ENCODE measurements at places on chromosomes 11 and 22.

DNA sequence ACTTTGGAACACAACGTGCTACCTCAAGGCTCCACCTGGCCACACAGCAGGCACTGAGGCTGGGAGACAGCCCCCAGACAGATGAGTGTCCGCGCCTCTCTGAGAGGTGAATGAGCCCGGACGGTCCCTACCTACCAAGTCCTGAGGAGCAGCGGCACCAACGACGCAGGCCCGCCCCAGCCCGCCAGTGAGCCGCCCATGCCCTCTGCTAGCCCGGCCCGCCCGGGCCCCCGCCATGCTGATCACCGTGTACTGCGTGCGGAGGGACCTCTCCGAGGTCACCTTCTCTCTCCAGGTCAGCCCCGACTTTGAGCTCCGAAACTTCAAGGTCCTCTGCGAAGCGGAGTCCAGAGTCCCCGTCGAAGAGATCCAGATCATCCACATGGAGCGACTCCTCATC, at the start of gene DDI1:
Gene DDI1, plus strand, starts transcription at position 53 of the 400 bp plus-strand sequence. Its CDS starts 183 bp downstream, at position 236.
- no peak for DNase-seq

DNA sequence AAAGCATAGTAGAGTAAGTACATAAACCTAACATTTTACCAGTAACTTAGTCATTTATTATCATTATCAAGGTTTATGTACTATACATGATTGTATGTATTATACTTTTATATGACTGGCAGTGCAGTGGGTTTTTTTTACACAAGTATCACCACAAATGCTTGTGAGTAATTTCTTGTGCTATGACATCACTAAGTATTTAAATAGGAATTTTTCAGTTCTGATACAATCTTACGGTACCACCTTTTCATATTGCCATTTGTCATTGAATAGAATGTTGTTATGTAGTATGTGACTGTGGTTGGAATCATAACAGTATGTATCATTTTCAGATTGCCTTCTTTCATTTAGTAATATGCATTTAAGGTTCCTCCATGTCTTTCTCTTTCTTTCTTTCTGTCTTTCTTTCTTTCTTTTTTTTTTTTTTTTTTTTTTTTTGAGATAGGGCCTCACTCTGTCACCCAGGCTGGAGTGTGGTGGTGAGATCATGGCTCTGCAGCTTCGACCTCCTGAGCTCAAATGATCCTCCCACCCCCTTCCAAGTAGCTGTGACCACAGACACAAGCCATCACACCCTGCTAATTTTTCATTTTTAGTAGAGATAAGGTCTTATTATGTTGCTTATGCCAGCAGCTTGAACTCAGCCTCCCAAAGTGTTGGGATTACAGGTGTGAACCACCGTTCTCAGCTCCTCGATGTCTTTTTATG, 18.6 kb downstream of the ATM start:
- no peak for DNase-seq

GRCh38 chr11:479311-479710, 27.7 kb downstream of the RNH1 start:
- DNase-seq, result no peak

- DNase-seq, result no peak
Observed at GRCh38 chr11:65130631-65131416, 3.5 kb downstream of the SYVN1 start.

GRCh38 chr11:109267293-109268095, 154.5 kb upstream of the C11orf87 start:
- peak; percentile 3 for DNase-seq

DNA sequence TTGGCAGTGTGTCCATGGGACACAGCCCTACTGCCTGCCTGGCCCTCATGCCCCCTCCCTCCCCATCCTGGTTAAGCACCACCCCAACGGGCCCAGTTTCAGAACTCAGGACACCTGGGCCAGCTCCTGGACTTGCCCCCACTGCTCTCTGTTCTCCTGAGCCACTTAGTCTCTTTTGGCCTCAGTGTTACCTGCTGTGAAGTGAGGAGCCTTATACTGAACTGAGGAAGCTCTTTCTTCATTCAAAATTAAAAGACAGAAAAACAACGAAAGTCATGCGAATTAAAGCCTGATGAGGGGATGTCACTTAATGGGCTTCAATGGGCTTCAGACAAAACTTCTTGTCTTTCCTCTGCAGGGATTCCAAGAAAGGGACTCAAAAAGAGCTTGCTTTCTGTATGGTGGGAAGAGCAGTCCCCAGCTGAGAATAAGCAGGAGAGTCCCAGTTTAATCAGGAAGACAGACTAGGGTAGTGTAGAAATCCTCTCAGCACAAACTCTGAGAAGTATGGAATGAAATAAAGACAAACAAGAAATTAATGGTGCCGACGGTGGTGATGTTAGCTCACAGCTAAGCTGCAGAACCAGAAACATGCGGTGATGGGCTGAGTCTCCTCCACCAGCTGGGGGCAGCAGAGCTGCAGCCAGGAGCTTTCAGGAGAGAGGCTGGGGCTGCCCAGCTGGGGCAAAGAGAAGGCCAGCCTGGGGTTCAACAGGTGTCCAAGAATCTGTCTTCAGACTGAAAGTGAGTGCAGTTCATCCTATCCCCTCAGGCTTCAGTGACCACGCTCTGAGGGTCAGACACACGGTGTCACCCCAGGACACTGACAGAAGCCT, 101.0 kb downstream of the GGTLC2 start:
- DNase-seq, result no peak

DNA sequence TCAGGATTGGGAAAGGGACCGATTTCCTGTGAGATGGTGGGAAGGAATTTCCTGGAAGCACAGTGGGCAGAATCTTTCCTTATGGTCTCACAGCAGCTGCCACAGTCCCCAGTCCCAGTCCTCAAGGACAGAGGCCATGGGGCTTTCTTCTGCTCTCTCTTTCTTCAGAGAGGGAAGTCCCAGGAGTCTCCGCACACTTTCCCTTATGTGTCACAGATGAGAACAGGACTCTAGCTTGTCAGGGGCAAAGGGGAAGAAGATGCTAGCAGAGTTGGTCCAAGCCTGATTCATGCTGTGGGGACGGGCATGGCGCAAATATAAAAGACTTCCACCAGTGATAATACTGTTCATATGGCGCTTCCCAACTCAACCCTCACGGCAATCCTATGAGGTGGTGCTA, 7.5 kb upstream of the PPFIA1 start:
- no peak for DNase-seq

DNA sequence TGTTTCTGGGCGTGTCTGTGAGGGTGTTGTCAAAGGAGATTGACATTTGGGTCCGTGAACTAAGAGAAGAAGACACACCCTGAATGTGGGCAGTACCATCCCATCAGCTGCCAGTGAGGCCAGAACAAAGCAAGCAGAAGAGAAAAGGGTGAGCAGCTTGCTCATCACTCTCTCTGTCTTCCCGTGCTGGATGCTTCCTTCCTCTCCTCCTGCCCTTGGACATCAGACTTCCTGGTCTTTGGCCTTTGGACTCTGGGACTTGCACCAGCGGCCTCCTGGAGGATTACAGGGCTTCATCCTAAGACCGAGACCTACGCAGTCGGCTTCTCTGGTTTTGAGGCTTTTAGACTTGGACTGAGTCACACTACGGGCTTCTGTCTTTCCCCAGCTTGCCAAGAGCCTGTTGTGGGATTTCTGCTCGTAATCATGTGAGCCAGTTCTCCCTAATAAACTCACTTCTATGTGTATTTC, 18.8 kb downstream of the APOL2 start:
- no peak for DNase-seq

GRCh38 chr11:126390272-126390867, 34.9 kb downstream of the ST3GAL4 start:
- no peak for DNase-seq

DNA sequence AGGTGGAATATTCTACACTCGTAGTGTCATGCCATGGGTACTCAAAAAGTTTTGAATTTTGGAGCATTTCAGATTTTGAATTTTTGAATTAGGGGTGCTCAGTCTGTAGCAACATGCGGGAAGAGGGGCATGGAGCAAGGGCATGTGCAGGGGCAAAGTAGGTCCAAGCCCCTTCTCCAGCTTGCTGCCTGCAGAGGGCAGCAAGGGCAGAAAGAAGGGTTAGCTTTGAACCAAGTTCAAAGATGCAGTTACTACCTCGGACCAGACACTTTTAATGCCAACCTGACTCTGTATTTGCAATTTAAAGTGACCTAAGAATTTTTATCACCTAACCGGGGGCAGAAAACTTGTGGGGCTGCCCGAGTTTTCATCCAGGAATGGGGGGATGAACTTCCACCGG, 68.2 kb downstream of the CD82 start:
- no peak for DNase-seq

- DNase-seq, result no peak
Observed at GRCh38 chr11:93143186-93143585, 54.6 kb downstream of the SLC36A4 start.

- no peak for DNase-seq
Observed at GRCh38 chr11:45171550-45171949, 25.1 kb downstream of the PRDM11 start.

DNA sequence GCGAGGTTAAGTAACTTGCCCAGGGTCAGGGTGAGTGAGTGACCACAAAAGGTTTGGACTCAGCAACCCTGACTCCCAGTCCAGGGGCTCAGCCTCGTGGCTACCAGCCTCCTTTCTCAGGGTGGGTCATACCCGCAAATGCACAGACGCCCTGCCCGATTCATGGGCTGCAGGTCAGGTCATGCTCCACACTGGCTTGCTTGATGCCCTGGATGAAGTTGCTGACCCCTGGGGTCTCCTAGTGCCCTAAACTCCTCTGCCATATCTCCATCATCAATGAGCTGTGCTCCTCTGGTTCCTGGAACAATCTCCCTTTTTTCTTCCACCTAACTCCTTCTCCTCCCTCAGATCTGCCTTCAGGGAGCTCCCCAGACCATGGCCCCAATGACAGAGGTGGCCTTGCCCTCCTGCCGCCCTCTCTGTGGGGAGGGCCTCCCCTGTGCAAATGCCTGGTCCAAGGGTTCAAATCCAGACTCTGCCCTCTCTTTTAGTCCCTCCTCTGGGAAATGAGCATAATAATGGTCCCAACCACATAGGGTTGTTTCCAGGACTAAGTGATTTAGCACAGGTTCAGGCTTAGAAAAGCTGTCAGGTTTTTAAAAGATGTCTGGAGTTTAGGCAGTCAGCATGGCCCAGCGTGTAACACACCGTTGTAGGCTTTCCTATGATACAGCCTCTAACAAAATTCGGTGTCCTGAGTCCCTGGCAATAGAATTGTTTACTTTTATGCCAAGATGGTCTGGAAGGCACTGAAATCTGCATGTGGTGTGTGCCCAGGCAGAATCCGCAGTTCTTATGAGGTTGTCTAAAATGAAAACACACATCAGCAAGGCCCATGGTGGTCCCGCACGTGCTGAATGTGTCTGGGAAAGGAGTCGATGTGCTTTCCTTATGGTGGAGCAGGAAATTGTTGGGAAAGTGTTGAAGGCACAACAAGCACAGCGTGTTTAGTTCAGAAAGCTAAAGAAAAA, 63.6 kb downstream of the CD82 start:
- no peak for DNase-seq

DNA sequence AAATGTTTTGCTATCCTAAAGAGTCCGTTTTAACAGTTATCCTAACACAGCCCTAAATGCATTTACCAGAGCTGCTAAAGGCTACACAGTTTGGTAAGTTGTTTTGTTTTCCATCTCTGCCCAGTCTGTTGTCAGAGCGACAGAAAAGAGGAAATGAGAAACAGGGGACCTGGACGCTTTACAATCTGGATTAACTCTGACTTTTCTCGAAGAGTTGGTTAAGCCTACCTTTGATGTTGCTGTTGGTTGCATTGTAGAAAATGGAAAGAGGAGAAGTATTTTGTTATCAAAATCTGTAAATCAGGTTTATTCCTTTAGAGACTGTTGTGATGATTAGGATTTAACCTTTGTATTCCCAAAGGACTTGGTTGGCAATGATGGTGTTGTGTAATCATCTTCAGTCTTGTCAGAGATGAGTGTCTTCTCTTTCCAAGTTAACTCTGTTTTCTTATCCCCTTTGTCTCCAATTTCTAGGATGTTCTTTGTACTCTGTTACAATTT, 481 bp downstream of the ANGPTL5 start:
- peak; percentile 52 for DNase-seq

- no peak for DNase-seq
Observed at GRCh38 chr22:44609400-44609988, 92.5 kb upstream of the PRR5 start.

- no peak for DNase-seq
Observed at GRCh38 chr11:125180413-125181305, 16.1 kb downstream of the PKNOX2 start.

DNA sequence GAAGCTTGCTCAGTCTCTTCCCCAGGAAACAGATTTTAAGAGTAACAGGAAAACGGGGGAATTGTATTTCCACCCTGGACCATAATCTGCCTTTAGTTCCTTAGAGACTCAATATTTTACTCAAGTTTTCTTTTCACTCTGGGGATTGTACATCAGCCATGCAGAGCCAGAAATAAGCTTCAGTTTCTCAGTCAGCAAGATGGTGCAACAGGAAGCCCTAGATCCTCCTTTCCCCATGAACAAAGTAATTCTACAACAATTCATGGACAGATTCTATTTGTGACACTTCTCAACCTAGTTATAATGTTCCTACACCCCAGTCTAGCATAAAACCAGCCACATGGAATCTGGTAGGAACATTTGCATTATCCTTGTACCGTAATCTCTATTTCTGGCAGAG, 24.7 kb downstream of the OR8B2 start:
- no peak for DNase-seq

- DNase-seq, result no peak
Observed at GRCh38 chr11:94767291-94767690, 865 bp upstream of the AMOTL1 start.

GRCh38 chr11:65792456-65792855, 5.6 kb downstream of the OVOL1 start:
- DNase-seq, result no peak

GRCh38 chr11:93537767-93538261, 5.4 kb downstream of the SMCO4 start:
- DNase-seq, result no peak

DNA sequence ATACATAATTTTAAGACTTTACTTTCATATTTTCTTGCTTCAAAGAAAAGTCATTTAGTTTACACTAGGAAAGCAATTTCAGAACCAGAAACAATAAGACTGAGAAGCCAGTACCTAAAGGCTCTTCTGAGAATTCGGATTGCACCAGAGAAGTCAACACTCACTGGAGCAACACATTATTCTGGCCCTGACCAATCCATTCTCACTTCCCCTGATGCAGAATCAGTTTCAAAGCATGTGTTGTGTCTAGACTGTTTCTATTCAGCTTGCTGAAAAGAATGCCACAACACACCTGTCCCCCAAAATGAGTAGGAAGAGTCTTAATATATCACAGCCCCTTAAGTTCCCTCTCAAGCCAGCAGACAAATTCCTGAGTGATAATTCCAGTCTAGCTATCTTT, 1074.3 kb upstream of the TENM4 start:
- DNase-seq, result no peak

DNA sequence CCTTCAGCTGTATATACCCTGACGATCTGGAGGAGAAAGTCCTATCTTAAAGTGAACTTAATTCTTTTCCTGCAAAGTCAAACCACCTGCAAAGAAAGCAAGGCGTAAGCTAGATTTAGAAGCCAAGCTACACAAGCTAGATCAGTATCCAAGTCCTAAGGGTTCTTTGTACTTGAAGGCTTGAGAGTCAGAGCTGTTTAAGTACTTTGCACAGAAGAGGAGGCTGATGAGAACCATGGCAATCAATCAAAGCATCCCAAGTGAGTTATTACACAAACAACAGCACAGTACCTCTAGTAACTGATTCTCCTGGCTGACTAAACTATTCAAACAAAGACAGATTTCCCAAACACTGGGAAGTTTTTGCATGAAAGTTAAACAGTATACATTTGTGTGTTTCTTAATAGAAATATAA, 1.9 kb downstream of the CDON start:
- peak; percentile 47 for DNase-seq

All from kidney glomerular epithelial cell (primary cell).